ENCODE measurements at places on chromosomes 2 and 18.

GRCh38 chr2:158493458-158493857, 36.7 kb downstream of the PKP4 start:
- DNase-seq, result no peak

- DNase-seq, result no peak
These were observed 28.3 kb upstream of the KLHL29 start for GRCh38 chr2:23356711-23357110.

- DNase-seq, result no peak
These were observed 2.2 kb downstream of the DSG2 start for GRCh38 chr18:31500051-31500688.

DNA sequence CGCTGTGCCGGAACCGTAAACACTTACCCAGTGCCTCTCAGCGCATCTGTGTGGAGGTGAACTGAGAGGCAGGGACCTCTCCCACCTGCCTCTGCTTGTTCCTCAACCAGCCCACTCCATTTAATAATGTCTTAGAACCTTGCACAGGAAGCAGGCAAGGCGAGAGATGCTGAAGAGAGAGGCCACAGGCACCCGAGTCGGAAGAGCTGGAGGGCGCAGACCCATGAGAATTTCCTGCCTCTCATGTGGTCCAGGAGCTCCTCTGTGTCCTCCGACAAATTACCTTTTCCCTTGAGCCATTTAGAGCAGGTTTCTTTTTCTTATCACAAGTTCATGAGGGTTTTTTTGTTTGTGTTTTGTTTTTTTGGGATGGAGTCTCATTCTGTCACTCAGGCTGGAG, 4.9 kb upstream of the RFX8 start:
- DNase-seq, result no peak
